ENCODE measurements at places on chromosomes 6 and 20. TPM values are rescaled to one million over a fixed set of nuclear protein-coding genes. Genes with fewer than 3 reads are reported as not detected.

- no peaks in the 10 kb centered on the region for H3K36me3 ChIP-seq
- no peak for DNase-seq
- H3K27me3 ChIP-seq: no peaks in the 10 kb centered on the region
- no peak overlapping the region for H3K27ac ChIP-seq
- H3K4me1 ChIP-seq: no peaks in the 10 kb centered on the region
- H3K4me3 ChIP-seq: no peak overlapping the region
Observed at GRCh38 chr20:42095221-42095620, 477.0 kb upstream of the CHD6 start.

DNA sequence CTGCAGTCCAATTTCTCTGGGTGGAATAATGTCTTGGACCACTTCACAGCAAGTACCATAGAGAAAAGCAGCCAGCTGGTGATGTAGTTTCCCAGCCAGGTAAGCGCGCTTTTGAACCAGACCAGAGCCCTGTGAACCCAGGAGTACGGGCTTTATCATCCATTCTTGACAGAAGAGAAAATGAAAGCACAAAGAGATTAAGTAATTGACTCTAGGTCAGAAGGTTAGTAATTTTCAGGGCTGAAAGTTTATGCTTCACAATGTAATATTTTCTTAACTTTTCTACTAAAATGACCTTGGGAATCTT lies 7.1 kb upstream of the UST start:
- no peaks in the 10 kb centered on the region for H3K36me3 ChIP-seq
- no peak for DNase-seq
- H3K4me1 ChIP-seq: peaks cover 9% of the 10 kb centered on the region

- no peaks in the 10 kb centered on the region for H3K4me1 ChIP-seq
- H3K27me3 ChIP-seq: peaks cover 30% of the 10 kb centered on the region
Observed at GRCh38 chr6:35782424-35782823, 1.6 kb downstream of the CLPSL1 start.

- H3K27ac ChIP-seq: peak overlapping the region; percentile 96
- peak overlapping the region; percentile 97 for H3K4me3 ChIP-seq
Observed at GRCh38 chr6:144350528-144350880, 65.4 kb downstream of the UTRN start.

DNA sequence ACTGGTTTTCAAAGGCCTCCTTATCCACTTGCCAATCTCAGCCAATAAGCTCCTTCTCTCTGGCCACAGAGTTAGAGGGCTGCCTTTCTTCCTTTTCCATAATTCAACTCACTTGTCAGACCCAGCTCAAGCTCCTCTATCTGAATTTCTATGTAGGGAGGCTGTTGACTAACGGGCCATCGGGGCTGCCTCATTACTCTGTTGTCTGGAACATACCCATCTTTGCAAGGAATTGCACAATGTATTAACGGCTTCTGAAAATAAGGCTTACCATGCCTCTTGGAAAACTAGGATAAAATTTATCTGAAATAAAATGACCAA lies 28.5 kb upstream of the KIF6 start:
- no peaks in the 10 kb centered on the region for H3K4me1 ChIP-seq
- DNase-seq: no peak
- no peaks in the 10 kb centered on the region for H3K36me3 ChIP-seq
- no peak overlapping the region for H3K27ac ChIP-seq
- no peak overlapping the region for H3K4me3 ChIP-seq
- H3K27me3 ChIP-seq: peaks cover 26% of the 10 kb centered on the region

DNA sequence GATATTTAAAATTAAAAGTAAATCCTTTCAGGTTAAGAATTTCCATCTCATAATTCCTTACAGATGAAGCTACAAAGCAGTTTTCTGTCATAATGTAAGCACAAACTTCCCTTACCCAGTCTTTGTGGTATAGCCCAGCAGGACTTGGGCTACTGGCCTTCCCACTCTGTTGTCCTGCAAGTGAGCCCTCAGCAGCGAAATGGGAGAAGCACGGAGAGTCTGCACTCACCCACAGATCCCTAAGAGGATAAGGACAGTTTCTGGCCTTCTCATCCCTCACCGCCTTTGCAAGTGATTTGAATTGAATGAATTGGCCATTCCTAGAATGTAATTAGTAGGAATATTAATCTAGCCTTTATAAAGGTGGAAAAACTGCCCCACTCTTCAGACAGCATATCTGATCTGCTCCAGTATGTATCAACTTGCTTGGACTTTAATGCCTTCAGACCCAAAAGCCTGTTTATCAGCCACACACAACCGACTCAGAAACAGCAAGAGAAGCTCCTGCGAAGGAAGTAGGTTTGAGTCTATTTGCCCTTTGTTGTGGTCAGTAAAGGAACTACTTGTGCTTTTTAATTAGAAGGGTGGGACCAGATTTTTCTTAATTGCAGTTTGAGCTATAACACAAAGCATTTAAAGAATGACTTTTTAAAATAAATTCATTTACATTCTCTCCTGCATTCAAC lies 29.9 kb upstream of the PRDM1 start:
- no peak overlapping the region for H3K4me3 ChIP-seq
- no peak overlapping the region for H3K27ac ChIP-seq
- DNase-seq: no peak
- no peaks in the 10 kb centered on the region for H3K36me3 ChIP-seq
- no peaks in the 10 kb centered on the region for H3K4me1 ChIP-seq
- H3K27me3 ChIP-seq: no peaks in the 10 kb centered on the region

APOM gene
- total RNA-seq: 0.76 TPM

Measured in natural killer cell treated with Interleukin-12 subunit alpha and Interleukin-12 subunit beta and Interleukin-15 and Interleukin-18, amount 100 ng/mL, for 72 hours (primary cell).